ENCODE measurements at places on chromosomes 6 and 20. TPM values are rescaled to one million over a fixed set of nuclear protein-coding genes. Genes with fewer than 3 reads are reported as not detected.

- no peak overlapping the region for H3K27ac ChIP-seq
- DNase-seq = no peak
- no peak overlapping the region for H3K4me3 ChIP-seq
These were observed 29.2 kb downstream of the PIGU start for GRCh38 chr20:34647737-34648136.

- H3K27ac ChIP-seq = no peak overlapping the region
- no peaks in the 10 kb centered on the region for H3K27me3 ChIP-seq
- H3K4me1 ChIP-seq = no peaks in the 10 kb centered on the region
- no peak overlapping the region for H3K4me3 ChIP-seq
These were observed 38.5 kb upstream of the SALL4 start for GRCh38 chr20:51840865-51841264.

DNA sequence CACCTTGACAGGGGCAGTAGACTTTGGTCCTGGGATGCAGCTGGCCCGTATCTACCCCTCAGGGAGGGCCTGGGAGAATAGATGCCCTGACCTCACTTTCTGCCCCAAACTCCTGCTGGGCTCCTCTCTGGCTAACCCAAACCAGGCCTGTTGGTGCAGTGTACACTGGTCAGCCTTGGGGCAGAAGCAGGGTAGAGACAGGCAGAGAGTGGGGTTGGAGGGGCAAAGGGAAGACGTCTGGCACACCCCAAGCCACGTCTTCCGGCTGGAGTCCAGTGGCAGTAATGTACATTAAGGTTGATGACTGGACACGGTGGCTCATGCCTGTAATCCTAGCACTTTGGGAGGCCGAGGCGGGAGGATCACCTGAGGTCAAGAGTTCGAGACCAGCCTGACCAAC is 9.3 kb downstream of the DDR1 start:
- peaks cover 66% of the 10 kb centered on the region for H3K36me3 ChIP-seq
- H3K4me1 ChIP-seq = no peaks in the 10 kb centered on the region
- no peak for DNase-seq
- H3K27ac ChIP-seq = no peak overlapping the region

The SRXN1 gene
- 41.7 TPM for total RNA-seq

DNA sequence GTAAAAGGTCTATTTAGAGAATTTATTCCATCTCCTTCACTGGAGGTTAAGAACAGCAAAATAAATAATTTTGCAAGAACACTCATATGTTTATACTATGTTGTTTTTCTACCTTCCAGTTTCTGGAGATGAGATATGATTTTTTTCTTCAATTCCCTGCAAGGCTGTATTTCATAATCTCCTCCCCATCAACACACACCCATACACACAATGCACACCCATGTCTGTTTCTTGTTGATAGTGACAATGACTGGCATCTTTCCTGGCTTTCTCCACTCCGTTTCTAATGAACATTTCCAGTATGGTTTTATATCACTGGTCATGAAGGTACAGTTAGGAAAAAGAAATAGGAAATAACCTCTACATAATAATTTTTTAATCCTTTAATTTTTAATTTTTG is 202.1 kb downstream of the ARHGAP18 start:
- no peaks in the 10 kb centered on the region for H3K27me3 ChIP-seq
- DNase-seq = no peak
- H3K4me3 ChIP-seq = no peak overlapping the region
- peaks cover 10% of the 10 kb centered on the region for H3K36me3 ChIP-seq
- no peak overlapping the region for H3K27ac ChIP-seq
- H3K4me1 ChIP-seq = no peaks in the 10 kb centered on the region

GRCh38 chr6:5663259-5663658 is 343.5 kb downstream of the NRN1 start:
- no peak overlapping the region for H3K27ac ChIP-seq
- no peaks in the 10 kb centered on the region for H3K4me1 ChIP-seq
- no peaks in the 10 kb centered on the region for H3K36me3 ChIP-seq
- no peak overlapping the region for H3K4me3 ChIP-seq

DNA sequence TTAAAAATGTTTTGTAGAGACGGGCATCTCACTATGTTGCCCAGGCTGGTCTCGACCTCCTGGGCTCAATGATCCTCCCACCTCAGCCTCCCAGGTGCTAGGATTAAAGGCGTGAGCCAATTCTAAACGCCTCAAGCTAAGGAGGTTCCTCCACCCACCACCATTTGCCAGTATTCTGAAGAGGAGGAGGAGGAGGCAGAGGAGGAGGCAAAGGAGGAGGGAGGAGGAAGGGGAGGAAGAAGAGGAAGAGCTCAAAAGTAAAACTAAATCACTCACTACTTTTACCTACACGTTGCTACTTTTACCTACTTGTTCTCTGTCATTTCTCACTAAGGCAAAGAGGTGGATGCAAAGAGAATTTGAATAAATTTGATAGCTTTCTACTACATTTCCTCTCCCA is 63.6 kb upstream of the ARID1B start:
- no peak for DNase-seq
- no peaks in the 10 kb centered on the region for H3K36me3 ChIP-seq
- H3K27me3 ChIP-seq = no peaks in the 10 kb centered on the region
- H3K4me1 ChIP-seq = peaks cover 3% of the 10 kb centered on the region
- no peak overlapping the region for H3K27ac ChIP-seq

- DNase-seq = no peak
- H3K36me3 ChIP-seq = no peaks in the 10 kb centered on the region
- H3K27ac ChIP-seq = no peak overlapping the region
- H3K4me1 ChIP-seq = no peaks in the 10 kb centered on the region
- H3K27me3 ChIP-seq = no peaks in the 10 kb centered on the region
These were observed 19.7 kb downstream of the ETV7 start for GRCh38 chr6:36367743-36368142.

DNA sequence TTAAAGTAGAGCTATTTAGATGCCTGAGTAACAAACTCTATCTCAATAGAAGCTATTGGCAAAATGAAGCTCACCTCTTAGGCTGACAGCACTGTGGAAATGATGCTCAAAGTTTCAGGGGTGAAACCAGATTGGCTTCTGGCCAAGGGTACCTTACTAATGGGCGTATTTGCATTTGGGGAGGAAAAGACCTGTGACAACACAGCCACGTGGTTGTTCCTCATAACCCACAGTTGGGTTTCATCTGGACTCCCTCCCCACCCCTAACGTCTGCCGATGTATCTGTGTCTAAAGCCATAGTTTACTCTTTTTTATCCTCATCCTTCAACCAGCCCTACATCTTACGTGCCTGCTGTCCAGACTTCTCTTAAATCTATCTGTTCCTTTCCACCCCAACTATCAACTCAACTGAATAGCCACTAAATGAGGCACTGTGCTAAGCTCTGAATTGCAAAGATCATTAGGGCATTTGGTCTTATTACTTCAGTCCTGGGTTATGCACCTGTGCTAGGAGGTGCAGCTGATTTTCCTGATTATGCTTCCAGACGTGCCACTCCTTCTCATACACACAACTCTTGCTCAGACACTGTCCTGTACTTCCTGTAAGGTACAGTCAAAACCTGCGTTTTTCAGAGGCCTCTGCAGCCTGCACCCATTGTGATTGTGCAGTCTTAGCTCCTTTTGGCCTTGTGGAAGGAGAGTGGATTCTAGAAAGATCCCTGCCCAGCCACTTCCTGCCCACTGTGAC is 80.6 kb upstream of the ARMC2 start:
- H3K36me3 ChIP-seq = no peaks in the 10 kb centered on the region
- H3K4me1 ChIP-seq = peaks cover 15% of the 10 kb centered on the region
- no peak for DNase-seq
- H3K27me3 ChIP-seq = no peaks in the 10 kb centered on the region
- H3K27ac ChIP-seq = no peak overlapping the region
- no peak overlapping the region for H3K4me3 ChIP-seq

- no peaks in the 10 kb centered on the region for H3K36me3 ChIP-seq
- no peak overlapping the region for H3K27ac ChIP-seq
- H3K27me3 ChIP-seq = no peaks in the 10 kb centered on the region
- no peak for DNase-seq
These were observed 16.1 kb upstream of the FOXO3 start for GRCh38 chr6:108544606-108545005.

The GLP1R gene
- total RNA-seq = not detected

The EDN1 gene
- total RNA-seq = 6.5 TPM

The CST4 gene
- not detected for total RNA-seq

Measured in thoracic aorta (tissue), 2 donors.